ENCODE measurements at places on chromosomes 13 and 19.

GRCh38 chr13:63025741-63026140, 1610.1 kb upstream of the PCDH20 start:
- no peak for DNase-seq

- DNase-seq = no peak
Observed at GRCh38 chr13:107351305-107351704, 783.4 kb upstream of the ARGLU1 start.

- no peak for DNase-seq
Observed at GRCh38 chr13:41696163-41697003, 239.0 kb downstream of the RGCC start.

- no peak for DNase-seq
Observed at GRCh38 chr13:21012841-21013681, 48.3 kb downstream of the LATS2 start.

DNA sequence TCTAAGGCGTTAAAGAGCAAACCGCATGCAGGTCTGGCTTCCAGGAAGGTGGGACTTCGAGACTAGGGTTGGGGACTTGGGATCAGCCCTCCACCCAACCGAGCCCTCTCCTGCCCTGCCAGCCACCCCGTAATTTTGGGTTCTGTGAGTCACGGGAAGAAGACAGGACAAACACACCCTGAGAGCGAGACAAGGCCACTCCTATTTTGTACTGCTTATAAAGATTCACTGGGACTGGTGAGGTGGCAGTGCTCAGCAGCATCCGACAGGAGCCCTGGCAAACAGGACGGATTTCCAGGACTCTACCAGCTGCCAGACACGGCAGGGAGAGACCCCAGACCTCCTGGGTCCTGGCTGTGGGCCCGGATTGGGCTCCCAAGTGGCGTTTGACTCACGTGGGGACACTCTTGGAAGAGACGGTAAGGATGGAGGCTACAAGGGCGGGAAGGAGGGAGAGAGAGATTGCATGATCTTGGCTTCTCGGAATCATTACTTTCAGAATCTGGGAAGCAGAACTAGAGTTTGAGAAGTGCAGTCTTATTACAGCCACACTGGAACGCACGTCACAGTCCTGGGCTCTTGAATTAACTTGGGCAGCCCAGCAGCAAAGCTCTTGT, at the start of gene C5AR2:
C5AR2 (plus strand) TSS at position 245 of the 617 bp plus-strand sequence. CDS start 8,625 bp downstream, outside the sequence.
- DNase-seq = peak; percentile 86

- peak; percentile 59 for DNase-seq
Observed at GRCh38 chr19:37981785-37982475, 74.9 kb downstream of the SIPA1L3 start.

DNA sequence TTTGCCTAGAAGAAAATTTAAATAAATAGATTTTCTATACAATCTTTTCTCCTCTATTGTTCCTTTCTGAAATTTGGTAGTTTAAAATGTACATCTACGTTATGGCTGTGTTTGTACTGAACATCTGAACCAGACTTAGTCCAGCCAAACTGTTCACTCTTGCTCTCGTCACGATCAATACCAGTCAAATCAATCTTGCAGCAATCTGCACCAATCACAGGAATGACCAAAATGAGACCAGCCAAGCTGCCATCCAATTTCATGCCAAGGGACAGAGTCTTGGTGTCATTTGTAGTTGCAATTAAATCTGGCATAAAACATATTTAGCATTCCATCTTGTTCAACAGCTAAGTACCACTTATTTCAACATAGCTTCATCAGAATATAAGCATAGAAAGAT, 156.6 kb downstream of the IRS2 start:
- no peak for DNase-seq

DNA sequence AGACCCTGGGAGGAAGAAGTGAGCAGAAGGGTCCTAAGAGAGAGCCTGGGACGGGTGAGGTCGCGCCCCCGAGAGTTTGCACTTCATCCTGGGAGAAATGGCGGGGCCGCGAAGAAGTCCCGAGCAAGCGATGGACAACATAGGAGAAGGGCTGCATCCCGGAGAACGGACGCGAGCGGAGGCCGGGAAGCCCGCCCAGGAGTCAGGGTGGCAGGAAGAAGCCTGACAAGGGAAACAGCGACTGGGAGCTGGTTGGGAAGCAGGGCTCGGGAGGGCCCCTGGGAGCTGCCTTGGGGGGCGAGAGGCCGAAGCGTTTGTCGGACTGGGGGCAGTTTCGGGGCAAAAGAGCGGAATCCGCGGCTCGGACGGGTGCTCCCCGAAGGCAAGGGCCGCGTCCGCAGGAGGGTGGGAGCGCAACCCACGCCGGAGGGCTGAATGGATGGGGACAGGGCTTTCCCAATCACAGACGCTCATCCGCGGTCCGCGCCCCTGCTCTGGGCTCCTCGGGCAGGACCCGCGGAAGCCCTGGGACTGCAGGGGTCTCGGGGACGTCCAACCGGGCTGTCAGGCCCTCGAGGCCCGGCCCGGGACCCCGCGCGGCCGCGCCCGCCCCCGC, 469 bp downstream of the ABHD17A start:
- no peak for DNase-seq

DNA sequence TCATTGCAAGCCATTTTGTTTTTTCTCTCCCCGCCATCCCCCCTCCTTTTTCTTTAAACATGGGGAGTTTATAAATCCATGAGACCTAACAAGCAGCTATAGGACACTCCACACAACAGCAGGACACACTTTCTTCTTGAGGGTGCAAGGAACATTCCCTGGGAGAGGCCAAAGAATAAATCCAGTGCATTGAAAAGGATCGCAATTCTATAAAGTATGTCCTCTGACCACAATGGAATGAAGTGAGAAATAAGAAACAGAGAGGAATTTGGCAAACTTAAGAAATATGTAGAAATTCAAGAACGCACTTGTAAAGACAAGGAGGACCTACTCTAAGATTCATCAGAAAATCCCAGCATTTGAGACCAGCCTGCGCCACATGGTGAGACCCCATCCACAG, 11.9 kb downstream of the KLF2 start:
- DNase-seq = no peak

- no peak for DNase-seq
Observed at GRCh38 chr13:67369895-67370660, 139.9 kb upstream of the PCDH9 start.

DNA sequence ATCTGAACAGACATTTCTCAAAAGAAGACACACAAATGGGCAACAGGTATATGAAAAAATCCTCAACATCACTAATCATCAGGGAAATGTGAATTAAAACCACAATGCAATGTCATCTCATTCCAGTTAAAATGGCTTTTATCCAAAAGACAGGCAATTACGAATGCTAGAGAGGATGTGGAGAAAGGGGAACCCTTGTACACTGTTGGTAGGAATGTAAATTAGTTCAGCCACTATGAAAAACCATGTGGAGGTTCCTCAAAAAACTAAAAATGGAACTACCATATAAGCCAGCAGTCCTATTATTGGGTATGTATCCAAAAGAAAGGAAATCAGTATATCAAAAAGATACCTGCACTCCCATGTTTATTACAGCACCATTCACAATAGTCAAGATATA, 24.7 kb upstream of the ZC3H13 start:
- no peak for DNase-seq

DNA sequence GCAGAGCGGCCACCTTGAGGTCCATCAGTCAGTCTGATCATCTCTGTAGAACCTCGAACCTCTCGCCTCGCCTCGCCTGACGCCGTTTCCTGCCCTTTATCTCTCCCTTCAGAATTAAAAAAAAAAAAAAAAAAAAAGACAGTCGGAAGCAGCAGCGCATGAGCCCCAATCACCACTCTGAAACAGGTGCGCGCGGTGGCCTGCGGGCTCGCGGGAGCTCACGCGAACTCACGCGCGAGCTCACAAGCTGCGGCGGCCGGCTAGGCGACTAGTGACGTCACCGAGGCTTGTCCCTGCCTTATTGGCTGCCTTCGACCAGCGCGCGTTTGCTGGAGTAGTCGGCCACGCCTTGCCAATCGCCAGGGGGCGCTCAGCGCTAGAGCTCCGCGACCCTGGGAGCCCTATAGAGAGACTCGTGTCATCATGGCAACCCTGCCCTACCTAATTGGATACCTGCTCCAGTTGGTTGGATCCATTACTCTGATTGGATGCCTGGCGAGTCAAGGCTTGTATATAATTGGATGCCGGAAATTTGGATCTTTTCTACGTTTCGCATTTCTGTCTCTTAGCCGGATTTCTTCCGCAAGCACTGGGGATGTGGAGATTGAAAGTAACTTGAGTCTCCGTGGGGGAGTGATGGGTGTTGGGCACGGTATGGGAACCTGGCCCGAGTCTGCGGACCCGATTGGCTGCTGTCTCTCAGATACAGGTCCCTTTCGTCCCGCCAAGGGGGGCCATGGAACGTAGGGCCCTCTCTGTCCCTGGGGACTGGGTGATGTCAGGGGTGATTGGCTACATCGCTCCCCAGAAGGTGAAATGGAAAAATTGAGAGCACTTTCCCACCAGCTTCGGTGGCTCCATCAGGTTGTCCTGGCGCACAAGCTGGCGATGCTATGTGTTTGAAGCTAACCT, 31.6 kb downstream of the SYT3 start:
- DNase-seq = no peak

DNA sequence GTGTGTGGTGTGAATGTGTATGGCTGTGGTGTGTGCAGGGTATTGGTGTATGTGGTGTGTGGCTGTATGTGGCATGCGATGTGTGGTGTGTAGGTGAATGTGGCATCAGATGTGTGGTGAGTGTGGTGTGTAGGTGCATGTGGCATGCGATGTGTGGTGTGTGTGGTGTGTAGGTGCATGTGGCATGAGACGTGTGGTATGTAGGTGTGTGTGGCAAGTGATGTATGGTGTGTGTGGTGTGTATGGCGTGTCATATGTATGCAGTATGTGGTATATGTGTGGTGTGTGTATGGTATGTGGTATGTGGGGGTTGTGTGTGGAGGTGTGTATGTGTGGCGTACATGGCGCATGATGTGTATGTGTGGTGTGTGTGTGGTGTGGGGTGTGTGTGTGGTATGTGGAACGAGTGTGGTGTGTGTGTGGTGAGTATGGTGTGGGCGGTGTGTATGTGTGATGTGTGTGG, 63.4 kb downstream of the PEPD start:
- DNase-seq = no peak

DNA sequence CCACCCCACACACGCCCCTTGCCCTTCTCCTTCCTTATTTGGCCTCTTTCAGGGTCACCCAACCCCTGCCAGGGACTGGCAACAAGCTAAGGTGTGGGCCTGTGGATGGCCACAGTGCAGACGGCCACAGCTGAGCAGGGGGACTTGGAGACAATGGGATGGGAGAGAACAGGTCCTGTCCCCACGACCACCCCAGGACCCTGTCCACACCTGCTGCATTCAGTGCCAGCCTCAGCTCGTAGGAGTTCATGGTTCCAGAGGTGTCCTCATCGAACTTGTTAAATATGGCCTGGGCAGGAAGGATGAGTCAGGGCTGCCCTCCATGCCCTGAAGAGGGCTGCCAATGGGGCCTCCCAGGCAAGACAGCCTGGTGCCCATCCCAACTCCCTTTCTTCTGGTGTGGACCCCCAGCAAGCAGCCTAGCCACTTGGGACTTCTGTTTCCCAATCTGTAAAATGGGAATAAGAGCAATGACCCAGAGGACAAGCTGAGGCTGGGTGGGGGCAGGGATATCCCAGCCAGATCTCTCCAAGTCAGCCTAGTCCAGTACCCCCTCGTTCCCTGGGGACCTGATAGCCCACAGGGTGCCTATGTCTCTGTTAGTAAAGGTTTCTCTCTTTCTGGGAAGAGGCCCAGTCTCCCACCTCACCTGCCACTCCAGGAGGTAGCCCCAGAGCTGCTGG, 10.6 kb downstream of the CAPN12 start:
- DNase-seq = no peak

DNA sequence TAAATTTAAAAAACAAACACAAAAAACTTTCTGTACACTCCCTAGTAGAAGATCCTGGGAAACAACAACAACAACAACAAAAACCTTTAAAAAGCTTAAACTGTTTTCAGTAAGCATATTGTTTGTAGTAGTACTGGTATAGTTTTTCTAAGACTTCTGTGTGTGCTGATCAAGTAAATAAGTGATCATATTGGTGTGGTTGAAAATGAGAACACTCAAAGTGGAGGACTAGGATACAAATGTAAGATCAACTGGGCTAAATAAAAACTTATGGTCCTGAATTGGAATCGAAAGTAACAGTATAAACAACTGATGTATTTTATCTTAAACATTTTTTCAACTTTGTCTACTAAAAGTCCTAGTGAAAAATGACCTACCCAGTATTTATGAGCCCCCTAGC, 135.5 kb downstream of the FOXO1 start:
- DNase-seq = no peak

DNA sequence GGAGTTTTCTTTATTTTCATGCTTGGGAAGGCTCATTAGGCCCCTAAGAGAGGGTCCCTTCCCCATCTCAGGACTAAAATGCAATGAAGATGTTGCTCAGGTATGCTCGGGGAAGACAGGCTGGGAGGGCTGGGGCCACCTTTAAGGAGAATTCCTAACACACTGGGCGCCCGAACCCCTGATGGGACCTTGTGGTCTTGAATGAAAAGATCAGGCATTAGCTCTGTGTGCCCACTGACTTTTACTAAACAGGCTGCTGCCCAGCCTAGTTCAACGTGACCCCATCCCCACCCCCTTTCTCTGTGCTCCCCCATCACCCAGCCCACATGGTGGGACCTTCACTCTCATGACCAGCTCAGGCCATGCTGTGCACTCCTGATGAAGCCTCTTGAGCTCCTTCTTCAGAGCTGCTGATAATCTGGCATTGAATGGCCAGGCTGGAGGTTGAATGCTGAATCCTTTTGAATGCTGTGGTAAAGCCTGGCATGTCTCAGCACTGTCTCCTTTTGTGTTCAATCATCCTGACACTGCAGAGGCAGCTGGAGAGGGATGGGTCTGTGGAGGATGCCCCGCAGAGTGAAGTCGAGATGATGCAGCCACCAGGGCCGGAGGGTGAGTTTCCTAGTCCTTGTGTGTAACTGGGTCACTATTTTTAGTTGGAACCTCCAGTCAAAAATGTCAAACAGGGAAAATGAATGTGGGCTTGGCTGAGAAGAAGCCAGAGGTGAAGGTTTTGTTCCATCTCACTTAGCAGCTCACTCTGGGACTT, 209.1 kb downstream of the UQCRFS1 start:
- DNase-seq = no peak

DNA sequence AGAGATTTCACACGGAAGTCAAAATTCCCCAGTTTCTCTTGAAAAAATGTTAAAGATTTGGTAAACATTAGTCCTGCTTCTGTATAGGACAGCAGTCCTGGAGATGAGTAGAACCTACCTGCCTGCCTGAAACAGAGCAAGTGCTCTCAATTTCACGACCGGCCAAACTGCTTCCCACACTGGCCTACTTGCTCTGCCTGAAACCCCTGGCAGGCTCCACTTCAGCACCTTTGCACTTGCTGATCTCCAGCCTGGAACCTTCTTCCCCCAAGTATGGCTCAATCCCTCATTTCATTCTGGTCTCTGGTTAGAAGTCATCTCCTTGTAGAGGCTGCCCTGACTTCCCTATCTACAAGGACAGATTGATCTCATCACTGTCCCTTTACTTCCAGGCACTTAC, 271.4 kb downstream of the DLEU7 start:
- DNase-seq = no peak

- peak; percentile 69 for DNase-seq
Observed at GRCh38 chr13:113153810-113154748, 4.4 kb upstream of the PROZ start.

DNA sequence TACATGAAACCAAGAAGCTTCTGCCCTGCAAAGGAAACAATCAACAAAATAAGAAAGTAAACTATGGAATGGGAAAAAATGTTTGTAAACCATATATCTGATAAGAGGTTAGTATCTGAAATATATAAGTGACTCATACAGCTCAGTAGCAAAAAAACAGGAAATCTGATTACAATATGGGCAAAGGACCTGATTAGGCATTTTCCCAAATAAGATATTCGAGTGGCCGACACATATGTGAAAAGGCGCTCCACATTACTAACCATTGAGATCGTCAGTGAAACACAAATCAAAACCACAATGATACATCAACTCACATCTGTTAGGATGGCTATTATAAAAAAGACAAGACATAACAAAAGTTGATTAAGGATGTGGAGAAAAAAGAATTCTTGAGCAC, 2818.6 kb upstream of the PCDH20 start:
- no peak for DNase-seq
